Tongue (tissue), 3 donors: ENCODE measurements at places on chromosomes 5 and 9.

GRCh38 chr9:38421498-38422211 is 2.6 kb downstream of the IGFBPL1 start:
- DNase-seq, result peak; percentile 36

- DNase-seq, result no peak
Observed at GRCh38 chr9:122143876-122144405, 15.6 kb downstream of the NDUFA8 start.

GRCh38 chr9:68950188-68950587 is 63.7 kb downstream of the PRKACG start:
- no peak for DNase-seq

DNA sequence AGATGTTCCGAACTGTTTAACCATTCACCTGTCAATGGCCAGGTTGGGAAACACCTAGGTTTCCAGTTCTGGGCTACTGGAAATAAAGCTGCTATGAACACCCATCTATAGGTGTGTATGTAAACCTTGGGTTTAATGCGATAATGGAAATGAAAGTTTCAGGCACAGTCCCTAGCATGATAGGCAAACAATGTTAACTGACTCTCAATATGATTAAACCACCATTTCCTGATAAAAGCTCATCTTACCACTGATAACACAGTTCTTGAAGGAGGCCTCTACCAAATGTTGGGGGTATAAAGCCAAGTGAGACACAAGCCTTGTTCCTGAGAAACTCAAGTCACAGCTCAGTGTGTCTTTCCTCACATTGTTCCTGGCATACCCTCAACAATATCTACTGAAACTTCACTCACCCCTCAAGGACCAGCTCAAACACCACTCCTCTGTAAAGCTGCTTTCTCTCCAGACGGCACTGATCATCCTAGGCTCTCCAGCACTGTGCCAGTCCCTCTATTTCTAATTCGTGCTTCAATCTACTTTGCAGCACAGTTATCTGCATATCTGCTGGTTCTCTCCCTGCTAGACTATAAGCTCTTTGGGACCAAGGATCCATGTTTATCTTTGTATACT is 15.8 kb downstream of the RAB14 start:
- no peak for DNase-seq

DNA sequence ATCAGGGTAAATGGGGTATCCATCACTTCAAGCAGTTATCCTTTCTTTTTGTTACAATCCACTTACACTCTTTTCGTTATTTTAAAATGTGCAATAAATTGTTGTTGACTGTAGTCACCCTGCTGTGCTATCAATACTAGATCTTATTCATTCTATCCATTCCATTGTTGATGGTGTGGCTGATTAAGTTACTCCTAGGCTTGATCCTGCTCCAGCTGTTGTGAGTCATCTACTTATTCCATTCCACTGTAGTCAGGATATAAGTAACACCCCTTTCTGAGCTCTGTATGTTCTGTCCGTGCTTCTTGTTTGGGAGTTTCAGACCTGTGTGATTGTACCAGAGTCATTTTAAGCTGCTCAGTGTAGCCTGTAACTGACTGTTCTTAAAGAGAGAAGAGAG is 122.5 kb upstream of the RUSC2 start:
- DNase-seq, result peak; percentile 66
